ENCODE measurements at places on chromosomes 11 and 22. TPM values are rescaled to one million over a fixed set of nuclear protein-coding genes. Genes with fewer than 3 reads are reported as not detected.

DNA sequence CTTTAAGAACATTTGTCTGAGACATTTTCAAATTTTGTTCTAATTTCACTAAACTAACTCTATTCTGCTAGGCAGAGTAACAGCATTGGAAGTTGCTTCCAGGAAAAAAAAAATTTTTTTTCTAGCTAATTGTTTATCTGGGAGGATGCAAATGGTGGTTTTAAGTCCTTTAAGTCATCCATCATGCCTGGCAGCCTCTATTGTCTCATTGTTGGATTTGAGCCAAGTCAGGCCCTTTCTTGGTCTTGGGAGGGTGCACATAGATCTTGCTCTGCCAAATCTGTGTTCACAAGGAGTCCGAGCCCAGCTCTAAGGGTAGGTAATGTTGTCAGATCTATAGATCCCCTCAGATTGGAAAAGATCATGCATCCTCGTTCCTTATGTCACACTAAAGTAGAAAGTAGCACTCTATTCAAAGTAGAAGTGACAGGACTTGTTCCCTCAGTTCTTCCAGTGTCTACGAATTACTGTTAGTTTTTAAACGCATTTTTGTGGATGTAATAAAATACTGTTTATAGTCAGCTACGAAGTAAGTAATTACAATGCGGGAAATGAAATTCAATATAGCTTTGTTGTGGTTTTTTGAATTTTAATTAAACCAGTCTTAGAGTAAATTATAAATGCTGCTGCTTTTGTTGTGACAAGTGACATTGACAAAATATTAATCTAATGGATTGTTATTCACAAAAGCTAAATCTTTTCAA, 166.0 kb upstream of the RASSF10 start:
- DNase-seq, result peak; percentile 86

- DNase-seq, result no peak
These were observed 183.9 kb downstream of the CTTN start for GRCh38 chr11:70581991-70582885.

GRCh38 chr22:50173983-50174355, 3.4 kb downstream of the PANX2 start:
- DNase-seq, result no peak

Gene LDHAL6A
- not detected for total RNA-seq

DNA sequence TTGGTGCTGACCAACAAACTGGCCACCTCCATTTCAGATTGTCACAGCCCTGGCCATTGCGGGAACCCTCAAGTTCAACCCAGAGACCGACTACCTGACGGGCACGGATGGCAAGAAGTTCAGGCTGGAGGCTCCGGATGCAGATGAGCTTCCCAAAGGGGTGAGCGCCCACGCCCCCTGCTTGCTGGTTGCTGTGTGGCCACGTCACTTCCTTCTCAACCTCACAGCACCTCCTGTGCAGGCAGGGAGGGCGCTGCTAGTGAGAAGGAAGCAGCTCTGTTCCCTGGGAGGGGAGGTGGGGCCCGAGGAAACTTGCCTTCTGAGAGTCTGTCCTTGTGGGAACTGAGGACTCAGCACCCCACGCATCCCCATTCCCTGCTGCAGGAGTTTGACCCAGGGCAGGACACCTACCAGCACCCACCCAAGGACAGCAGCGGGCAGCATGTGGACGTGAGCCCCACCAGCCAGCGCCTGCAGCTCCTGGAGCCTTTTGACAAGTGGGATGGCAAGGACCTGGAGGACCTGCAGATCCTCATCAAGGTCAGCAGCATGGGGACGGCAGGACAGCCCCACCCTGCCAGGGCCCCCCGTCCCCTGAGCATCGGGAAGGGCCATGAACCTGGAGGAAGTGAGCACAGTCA, 19.3 kb downstream of the POLR3H start:
- no peak for DNase-seq

GRCh38 chr11:103939694-103940093, 96.7 kb upstream of the DDI1 start:
- DNase-seq, result no peak

GRCh38 chr11:45885921-45886721, 670 bp downstream of the MAPK8IP1 start:
- no peak for DNase-seq

Gene KIRREL3
- not detected for total RNA-seq

DNA sequence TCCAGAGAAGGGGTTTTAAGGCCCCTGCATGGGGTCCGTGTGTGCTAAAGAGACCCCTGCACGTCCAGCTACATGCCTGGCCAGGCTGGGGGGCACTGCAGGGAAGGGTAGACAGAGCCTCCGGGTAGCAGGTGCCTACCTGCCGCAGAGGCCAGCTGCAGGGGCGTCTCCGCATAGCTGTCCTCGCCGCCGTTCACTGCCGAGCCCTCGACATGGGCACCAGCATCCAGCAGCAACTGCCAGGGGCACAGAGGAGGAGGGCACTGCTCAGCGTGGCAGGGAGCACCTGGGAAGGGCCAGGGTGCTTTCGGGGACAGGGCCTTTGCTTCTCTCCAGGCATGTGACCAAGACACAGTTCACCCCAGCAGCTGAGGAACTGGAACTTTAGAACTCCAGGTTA, 59.7 kb downstream of the NAT10 start:
- DNase-seq, result no peak

DNA sequence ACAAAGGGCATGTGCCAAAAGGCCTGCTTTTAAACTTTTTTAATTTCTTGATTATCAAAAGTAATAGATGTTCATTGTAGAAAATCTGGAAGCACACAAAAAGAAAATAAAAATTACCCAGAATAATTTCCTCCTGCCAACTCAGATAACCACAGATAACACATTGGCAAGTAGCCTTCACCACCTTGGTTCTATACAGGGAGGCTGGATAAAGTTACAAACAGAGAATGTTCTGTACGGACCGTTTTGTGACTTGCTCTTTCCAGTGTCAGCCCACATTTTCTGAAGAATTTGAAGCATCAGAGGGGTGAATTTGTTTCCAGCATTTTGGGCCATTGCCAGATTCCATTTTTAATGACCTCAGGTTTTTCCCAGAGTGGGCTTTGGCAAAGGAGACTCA, 23.5 kb downstream of the TUG1 start:
- no peak for DNase-seq

DNA sequence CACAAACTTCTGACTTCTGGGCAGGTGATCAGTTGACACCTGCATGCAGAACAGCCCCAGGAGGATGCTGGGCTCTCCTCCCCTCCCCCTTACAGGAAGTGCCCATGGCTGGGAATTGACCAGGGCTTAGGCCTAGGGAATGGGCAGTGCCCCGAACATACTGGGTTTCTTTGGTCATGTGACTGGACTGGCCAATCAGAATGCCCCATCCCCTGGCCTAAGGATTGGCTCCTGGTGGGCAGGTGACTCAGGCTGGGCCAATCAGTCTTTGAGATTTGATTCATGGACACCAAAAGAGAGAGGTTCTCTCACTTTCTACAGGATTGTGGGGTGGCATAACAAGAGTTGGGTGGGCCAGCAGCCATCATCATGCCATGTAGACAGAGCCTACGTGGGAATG, 37.1 kb downstream of the MCM5 start:
- peak; percentile 37 for DNase-seq

DNA sequence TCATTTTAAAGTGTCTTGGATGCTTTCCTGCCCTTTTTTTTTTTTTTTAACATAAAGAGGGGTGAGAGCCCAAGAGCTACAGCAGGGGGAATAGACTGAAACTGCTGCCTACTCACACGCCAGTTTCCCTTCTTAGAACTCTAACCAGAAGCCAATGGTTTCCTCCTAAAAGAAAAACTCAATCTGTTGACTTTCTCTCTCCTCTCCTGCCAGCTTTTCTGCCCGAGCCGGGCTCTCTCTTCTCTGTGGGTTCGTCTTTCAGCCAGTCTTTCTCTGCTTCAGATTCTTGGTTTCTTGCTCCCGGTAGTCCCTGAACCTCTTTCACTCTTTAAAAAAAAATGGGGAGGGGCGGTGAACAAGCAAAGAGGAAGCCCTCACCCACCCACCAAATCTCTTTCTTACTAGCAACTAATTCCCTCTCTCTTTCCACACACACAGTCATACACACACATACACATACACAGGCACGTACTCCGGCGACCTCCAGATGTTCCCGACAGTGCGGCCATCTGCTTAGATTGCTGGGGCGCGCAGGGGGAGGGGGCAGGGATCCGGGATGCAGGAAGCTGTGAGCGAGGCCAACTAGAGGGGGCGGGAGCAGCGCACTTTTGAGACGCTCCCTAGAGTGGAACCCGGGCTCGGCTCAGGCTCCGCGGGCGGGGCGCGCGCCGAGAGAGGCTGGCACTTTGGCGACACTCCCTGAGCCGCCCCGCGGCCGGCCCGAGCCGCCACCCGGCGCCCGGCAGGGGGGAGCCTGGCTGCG, 444 bp upstream of the TSKU start:
- DNase-seq, result peak; percentile 89

DNA sequence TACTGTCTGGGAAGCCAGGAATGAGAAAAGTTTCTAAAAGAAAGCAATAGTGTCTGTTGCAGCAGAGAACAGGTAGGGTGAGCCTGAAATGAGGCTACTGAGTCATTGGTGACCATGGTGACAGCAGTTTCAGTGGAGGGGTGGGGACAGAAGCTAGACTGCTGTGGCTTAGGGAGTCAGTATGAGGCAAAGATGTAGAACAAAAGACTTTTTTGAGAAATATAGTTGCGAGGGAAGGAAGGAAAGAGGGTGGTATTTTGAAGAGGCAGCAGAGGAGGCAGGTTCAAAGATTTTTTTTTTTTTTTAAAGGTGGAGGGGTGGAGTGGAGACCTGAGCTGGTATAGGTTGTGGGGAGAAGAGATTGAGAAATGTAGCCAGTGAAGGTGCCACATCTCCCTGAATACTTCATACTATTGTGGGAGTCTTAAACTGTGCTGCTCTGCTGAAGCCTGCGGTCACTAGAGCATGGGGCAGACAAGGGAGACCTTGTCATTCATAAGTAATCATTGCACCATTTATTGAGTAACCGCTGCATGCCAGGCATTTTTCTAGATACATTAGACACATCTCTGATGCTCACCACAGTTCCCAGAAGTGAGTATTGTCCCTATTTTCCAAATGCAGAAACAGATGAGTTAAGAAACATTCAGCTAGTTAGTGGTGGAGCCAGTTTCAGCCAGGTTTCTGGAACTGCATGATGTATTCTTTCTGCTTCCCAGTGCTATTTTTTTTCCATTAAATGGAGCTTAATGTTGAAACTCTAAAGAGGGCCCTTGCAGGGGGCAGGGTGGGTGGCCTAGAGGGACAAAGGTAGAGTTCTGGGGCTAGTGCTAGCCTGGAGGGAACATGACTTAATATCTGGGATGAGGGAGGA, 49.9 kb downstream of the STIM1 start:
- no peak for DNase-seq

Gene TEX12
- total RNA-seq, result 0.59 TPM

Gene LIMK2
- 23.5 TPM for total RNA-seq

Gene OTOG
- not detected for total RNA-seq

DNA sequence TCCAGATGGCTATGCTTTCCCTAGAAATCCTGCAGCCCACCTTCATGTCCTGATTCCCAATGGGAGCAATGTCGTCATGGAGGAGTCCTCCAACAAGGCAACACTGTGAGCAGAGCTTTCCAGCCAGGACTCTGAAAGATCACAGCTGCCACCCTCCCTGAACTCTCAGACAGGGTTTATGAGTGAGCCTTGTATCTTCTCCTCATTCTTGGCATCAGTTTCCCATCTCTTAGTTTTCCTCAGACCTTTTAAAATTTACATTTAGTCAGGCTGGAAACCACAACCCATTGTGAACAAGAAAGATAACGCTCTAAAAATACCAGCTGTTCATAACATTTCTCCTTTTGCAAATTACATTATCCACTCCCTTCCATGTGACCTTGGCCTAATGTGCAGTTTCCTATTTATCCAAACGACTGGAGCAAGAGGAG, 15.6 kb upstream of the LYVE1 start:
- no peak for DNase-seq

Gene SMTNL1
- total RNA-seq, result not detected

GRCh38 chr11:94675813-94676212, 92.3 kb upstream of the AMOTL1 start:
- no peak for DNase-seq

DNA sequence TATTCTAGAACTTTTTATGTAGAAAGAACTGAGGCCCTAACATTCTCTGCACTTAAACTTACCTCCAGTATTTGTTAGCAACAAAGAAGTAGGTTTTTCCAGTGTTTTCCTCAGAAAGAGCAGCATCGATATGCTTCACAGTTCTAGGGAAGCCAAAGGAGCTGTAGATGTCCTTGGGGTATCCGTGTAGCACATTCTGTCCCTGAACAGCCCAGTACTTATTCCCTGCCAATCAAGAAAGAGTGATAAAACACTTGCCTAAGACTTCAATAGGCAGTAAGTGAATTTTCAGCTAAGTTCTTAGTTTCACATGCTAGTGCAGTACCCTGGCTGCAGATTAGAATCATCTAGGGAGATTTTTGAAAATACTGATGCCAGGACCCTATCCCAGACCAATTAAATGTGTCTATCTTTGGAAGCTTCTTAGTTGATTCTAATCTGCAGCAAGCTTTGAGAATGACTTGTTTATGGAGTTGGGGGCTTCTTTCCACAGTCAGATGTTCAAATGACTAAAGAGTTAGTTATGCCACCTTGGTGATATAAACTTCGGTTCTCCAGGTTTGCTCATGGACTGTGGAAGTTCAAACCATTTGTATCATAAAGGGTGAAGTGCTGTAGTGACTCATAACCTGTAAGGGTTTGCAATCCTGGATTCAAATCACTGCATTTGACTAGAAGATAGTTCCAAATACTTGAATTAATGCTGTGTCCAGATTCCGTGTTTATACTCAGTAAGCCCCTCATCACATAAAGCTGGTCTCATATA, 6.5 kb downstream of the MMP1 start:
- no peak for DNase-seq

DNA sequence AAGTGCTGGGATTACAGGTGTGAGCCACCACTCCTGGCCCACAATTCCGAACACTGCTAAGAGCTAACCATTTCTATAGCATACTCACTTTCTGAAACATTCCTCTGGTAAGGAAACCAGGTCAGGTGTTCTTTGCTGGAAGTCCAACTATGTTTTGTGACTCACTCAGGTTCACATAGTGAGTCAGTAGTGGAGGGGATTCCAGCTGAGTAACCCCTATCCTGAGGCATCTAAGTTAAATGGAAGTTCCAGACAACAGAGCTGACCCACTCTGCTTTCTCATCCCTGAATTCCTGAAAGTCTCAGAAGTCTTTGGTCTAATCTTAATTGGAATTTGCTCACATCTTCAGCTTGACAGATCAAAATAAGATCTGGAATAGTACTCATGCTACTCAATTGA, 3.0 kb upstream of the CHRNA10 start:
- no peak for DNase-seq

Gene AP1B1
- total RNA-seq, result 162 TPM

GRCh38 chr11:34134765-34135164, 29.3 kb downstream of the NAT10 start:
- DNase-seq, result no peak
